Fibroblast of skin of left biceps (primary cell): ENCODE measurements at places on chromosomes 12 and 14.
A peak's percentile ranks its signal among the peaks of the same experiment; 100 is the strongest.

- DNase-seq: no peak
Observed at GRCh38 chr12:106142591-106143261, 4.0 kb upstream of the NUAK1 start.

GRCh38 chr12:46369474-46370379, 2.8 kb downstream of the SLC38A2 start:
- no peak for DNase-seq

DNA sequence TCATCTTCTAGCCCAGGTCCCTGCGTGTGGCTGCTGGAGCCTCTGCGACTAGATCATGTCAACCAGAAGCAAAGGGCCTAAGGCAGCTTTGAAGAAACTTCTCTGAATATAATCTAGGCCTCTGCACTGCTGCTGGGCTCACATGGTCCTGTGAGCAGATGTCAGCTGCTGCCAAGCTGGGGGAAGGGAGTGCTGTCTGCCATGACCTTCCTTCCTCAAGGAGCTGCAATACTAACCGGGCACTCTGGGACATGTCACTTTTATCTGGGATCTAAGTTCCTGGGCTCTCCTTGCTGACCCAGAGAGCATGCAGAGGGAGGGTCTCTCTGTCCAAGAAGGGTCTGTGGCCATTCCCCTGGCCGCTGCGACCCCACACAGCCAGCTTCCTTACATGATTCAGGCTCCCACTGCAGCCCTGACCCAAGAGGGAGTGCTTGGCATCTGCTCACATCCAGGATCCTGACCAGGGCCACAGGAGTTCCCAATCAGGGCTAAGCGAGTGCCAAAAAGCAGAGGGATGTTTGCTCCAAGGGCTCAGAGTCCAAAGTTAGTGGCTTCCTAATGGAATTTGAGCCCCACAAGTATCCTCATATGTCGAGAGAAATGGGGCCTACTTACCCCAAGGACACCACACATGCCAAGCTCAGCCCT, 74.0 kb downstream of the PLEKHG3 start:
- DNase-seq: no peak

GRCh38 chr12:111905502-111905901, 63.5 kb downstream of the MAPKAPK5 start:
- no peak for DNase-seq

DNA sequence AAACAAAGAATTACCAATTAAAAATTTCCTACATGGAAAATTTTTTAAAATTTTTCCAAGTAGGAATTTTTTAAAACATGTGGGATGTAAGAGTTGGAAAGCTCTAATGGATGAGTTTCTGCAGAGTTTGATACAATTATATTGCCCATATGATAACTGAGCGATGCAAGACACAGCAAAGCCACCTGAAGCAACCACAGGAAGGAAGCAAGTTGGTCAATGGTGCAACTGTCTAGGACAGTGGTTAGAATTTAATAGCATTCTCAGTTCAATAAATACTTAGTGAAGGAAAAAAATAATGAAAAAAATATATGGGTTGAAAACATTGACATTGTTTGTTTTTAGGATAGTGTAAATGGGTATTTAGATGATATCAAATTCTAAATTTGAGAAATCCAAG, 178.6 kb upstream of the GARIN2 start:
- no peak for DNase-seq

DNA sequence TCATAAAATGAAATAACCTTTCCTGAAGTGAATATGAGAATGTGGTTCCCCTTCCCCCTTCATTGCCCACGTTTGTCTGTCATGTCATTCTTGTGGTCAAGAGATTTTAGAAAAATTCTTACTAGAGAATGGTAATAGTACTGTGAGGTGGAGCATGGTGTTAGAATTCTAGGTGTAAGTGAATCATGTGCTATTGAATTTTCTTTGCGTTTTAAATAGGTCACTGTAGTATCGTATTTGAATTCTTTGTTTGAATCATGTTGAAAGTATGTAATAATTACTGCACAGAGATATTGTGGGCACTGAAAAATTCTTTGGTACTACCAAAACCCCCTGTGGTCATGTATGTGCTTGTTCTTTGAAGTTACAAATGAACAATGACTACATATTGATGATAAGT, 49.9 kb downstream of the FUT8 start:
- DNase-seq: peak; percentile 68
